Stimulated activated CD8-positive, alpha-beta memory T cell treated with anti-CD3 and anti-CD28 coated beads, Interleukin-4, amount 100 ng/mL, for 1 hour (primary cell): ENCODE measurements at places on chromosomes 4 and X.

GRCh38 chrX:155534800-155535199, 76.4 kb upstream of the F8A3 start:
- DNase-seq = no peak

- DNase-seq = no peak
Measured at GRCh38 chrX:3589474-3589873, 124.0 kb downstream of the PRKX start.

- DNase-seq = no peak
Measured at GRCh38 chr4:152635851-152636250, 43.9 kb downstream of the TMEM154 start.

DNA sequence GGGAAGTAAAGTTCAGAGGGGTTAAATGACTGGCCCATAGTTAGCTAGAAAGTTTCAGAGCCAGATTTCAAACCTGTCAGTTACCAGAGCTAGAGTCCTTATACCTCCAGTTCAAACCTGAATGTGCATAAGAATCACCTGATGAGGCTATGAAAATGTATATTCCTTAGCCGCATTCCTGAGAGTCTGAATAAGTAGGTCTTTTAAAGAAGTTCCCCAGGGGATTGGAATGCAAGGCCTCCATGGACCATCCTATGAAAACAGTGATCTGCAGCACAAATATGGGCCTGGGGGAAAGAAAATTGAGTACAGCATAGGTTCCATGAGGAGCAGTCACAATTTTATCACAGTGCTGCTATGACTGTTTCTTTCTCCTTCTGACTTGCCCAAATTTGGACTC, 263.9 kb upstream of the CXorf66 start:
- no peak for DNase-seq

GRCh38 chrX:120140293-120140981, 18.0 kb upstream of the RHOXF2 start:
- no peak for DNase-seq

GRCh38 chr4:41628936-41629335, 91.0 kb downstream of the LIMCH1 start:
- DNase-seq = no peak

GRCh38 chrX:122787231-122787630, 396.8 kb upstream of the GRIA3 start:
- DNase-seq = no peak

GRCh38 chrX:105823092-105823455, 735 bp downstream of the NRK start:
- DNase-seq = no peak

- no peak for DNase-seq
Measured at GRCh38 chr4:15130441-15130840, 128.2 kb downstream of the CPEB2 start.

GRCh38 chr4:25913056-25913850, 767 bp upstream of the SMIM20 start:
- peak; percentile 2 for DNase-seq

DNA sequence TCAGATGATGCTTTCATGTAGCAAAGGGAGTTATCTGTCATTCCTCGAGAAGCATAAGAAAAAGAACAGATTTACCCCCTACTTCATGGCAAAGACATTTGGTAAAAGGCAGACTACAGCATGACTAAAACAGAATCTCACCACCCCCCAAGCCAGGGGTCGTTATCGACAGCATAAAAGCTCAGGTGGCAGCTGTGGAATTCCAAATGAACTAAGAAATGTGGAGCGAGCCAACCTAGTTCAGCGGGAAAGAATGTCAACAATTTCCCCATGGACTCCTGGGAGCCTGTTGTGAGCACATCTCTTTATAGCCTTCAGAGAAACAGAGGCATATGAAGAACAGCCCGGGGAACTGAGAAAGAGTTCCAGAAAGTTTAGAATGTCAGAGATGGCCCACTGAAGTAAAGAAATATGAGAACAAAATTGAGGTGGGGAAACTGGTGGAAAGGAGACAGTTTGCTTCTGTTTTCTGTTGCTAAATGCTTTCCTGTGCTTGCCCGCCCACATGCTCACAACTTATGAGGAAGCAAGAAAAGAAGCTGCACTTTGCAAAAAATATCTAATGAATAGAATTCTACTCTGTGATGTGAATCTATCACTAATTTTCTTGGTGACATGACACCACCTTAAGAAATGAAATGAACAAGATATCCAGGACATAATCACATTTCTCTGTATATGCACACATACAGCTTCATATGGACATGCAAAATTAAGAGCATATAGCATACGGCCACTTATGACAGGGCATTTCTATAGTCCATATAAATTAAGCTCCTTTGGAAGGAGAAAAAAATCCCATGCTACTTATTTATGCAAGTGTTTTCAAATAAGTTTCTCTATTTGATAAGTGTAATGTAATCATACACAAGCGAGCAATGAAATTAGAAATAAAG, 135.3 kb upstream of the MID1 start:
- no peak for DNase-seq

DNA sequence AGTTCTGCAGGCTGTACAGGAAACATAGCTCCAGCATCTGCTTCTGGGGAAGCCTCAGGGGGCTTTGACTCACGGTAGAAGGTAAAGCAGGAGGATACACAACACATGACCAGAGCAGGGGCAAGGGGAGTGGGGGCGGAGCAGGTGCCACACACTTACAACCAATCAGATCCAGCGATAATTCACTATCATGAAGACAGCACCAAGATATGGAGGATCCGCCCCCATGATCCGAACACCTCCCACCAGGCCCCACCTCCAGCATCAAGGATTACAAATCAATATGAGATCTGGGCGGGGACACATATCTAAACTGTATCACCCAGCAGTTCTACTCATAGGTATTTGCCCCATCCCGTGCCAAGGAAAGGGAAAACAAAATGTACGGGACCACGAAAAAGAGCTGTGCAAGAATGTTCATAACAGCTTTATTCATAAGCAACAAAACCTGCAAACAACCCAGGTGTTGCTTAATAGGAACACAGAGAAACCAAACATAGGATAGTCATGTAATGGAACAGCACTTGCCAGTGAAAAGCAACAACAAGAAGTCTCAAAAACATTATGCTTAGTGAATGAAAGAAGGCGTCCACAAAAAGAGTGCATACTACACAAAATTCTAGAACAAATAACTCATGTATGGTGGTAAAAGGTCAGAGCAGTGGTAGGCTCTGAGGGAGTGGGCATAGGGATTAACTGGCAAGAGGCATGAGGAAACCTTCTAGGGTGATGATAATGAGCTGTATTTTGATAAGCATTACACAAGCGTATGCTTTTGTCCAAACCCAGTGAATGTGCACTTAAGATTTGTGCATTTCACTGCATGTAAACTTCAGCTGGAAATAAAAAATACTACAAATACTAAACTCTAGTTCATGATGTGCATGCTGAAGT, 130.9 kb upstream of the FAM9B start:
- DNase-seq = no peak
